ENCODE measurements at places on chromosomes 11 and 22.

- DNase-seq = no peak
Observed at GRCh38 chr11:129249923-129250322, 57.8 kb upstream of the ARHGAP32 start.

GRCh38 chr11:35290876-35291275 is 128.5 kb downstream of the SLC1A2 start:
- DNase-seq = no peak

DNA sequence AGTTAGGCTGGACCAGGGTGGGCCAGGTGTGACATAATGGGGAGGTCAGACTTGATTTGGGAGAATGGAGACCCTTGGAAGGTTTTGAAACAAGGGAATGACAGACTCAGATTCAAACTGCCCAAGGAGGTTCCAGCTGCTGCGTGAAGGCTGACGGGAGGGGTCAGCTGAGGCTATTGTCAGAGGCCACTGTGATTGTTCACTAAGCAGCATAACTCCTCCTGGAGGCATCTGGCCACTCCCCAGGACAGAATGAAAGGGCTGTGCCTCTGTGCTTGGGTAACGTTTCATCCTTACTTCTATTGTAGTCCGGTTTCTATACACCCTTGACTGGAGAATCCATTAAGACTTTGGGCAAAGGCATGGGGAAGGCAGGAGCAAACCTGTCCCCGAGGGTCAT is 126.6 kb downstream of the DSCAML1 start:
- DNase-seq = no peak

DNA sequence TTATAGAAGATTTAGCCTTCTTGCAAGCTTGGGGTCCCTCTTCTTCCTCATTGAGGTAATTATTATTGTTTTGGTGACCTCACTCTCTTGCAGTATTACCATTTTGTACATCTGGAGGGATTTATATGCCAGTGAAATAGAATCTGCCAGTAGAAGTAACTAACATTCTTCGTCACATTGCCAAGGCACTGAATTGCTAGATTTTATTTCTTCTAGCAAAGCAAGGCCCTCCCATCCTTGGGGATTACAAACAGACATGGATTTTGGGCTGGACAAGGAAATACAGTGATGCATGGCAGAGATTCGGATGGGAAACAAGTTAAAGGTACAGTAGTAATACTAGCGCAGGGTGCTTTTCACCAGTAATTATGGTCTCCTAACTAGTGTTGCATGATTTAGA is 7.8 kb downstream of the ADAMTS15 start:
- DNase-seq = no peak

DNA sequence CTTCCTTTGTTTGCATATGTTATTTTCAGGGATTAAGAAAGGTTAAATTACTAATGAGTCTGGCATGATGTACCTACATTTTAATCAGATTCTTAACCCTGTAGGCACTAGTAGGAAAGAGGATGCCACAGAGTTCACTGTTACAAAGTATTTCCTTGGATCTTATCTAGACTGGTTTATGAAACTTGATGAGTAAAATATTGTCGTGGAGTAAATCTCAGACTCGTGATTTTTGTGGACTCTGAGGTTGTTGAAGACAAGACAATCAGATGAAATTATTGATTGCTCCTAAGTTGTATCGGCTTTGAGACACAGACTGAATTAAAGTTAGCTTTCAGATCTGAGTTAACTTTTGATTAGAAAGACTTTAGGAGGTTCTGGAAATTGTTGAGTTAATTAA is 6.0 kb downstream of the KMT2A start:
- DNase-seq = no peak

DNA sequence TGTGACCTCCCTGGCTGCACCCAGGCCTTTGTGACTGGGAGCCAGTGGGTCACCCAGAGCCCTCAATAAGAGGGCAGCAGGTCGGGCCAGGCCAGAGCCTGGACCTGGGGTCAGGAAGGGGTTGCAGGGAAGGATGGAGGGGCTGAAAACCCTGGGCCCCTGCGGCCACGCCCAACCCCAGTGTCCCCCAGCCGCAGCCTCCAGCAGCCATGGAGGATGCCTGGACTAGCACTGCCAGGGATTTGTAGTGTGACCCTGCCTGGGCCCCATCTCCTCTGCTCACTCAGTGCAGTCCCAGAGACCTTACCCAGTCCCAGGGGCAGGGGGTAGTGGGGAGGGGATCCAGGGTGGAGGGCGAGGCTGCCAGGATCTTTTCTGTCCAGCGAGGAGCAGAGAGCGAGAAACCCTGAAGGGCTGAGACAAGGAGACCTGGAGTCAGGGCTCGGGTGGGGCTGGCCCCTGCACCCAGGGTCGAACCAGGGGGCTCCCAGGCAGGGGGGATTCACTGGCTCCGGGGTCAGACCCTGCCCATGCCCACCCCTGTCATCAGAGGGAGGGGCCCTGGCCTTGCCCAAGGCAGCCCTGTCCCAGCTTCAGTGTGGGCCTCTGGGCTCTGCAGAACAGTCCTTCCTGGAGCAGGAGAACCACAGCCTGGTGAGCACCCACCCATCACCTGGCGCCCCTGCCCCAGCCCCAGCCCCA is 187.5 kb downstream of the IGLL1 start:
- no peak for DNase-seq

DNA sequence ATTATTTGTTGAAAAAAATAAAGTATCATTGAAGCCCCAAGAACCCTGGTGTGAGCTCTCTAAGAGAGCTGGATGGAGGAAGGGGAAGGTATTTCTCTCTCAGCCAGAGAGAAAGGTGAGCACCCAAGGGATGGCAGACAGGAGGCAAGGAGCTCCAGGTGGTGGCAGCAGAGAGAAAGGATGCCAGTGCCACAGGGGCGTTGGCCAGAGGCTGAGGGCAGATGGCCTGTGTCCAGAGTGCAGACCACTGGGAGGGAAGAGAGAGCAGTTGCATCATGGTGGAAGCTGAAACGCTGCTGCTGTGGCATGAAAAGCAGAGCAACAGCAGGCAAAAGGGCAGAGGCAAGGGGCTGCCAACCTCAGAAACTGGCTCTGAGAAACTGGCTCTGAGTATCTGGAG is 8.5 kb downstream of the SPON1 start:
- DNase-seq = no peak

GRCh38 chr11:123193742-123194141 is 1.3 kb downstream of the CLMP start:
- no peak for DNase-seq

- no peak for DNase-seq
Observed at GRCh38 chr11:118971646-118972045, at the start of gene FOXR1. TSS of gene FOXR1 (plus strand) at chr11:118971761. CDS start at chr11:118971932, 171 bp downstream.

- DNase-seq = no peak
Observed at GRCh38 chr11:98835335-98835734, 185.4 kb upstream of the CNTN5 start.

- no peak for DNase-seq
Observed at GRCh38 chr11:17526931-17527627, 17.1 kb downstream of the USH1C start.

DNA sequence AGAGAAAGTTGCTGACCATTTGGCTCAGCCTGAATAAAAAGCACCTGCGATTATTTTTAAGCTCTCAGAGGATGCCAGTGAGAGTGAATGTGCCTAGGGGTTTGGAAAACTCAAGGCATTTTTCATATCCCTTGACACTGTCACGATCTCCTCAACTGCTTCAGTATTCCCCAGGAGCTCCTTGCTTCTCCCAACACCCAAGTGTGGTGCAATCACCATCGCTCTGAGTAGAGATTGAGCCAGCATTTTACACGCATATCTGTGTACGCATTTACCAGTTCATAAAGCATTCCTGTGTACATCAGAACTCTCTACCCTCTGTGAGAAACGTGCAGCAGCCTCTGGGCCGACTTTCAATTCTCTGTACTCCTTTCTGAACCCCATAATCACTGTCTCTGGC is 1.3 kb downstream of the SRRD start:
- no peak for DNase-seq

DNA sequence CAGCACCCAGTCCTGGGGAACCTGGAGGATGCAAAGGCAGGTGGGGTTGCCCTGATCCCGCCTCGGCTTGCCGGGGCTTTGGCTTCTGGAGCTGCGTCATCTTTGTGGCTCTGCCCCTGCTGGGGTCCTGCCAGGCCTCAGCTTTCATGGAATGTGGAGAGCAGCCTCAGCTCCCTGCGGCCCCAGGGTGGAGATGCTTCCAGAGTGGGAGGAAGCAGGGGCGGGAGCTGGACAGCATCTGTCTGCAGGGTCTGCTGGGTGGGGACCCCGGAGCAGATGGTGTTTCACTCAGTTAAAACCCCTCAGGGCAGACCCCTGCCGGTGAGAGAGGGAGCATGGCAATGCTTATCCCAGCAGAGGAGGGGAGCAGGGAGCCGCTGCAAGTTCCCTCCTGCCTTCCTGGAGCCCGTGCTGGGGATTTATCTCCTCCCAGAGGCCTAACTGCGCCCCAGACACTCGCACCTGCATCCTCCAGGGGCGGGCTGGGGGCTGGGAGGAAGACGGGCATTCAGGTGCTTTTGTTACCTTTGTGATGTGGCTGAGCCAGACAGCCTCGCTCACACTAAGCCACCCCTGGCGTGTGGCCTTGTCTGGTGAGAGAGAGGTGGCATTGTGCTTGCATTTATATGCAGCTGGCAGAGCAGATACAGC is 15.7 kb downstream of the GRIK4 start:
- no peak for DNase-seq

DNA sequence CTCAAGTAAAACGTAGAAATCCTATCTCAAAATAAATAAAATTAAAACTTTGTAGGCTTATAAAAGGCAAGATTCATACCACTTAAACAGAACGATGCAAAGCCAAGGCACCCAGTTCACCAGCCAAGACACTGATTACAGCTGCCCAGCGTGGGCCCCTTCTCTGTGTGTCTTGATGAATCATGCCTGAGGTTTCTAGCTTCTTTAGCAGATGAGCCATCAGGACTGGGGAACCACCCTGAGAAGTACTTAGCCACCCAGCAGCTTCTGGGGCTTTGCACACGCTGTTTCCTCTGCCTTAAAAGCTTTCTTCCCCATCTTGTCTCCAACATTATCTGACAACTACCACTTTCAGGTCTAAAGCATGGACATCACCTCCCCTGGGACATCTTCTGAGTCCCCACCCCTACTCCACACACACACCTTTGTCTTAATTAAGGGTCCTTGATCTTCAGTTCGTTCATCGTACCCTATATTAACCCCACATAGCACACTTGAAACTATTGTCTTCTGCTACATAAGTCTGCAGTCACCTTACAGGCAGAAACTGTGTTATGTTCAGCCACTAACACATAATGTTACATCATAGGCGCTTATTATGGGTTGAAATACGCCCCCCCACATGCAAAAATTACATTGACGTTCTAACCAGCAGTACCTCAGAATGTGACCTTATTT is 8.7 kb upstream of the LAYN start:
- peak; percentile 67 for DNase-seq

All from stimulated activated CD4-positive, alpha-beta T cell treated with anti-CD3 and anti-CD28 coated beads, TNF-alpha, amount 100 ng/mL, for 48 hours (primary cell).